ENCODE measurements at places on chromosomes 1 and 21. TPM values are rescaled to one million over a fixed set of nuclear protein-coding genes. Genes with fewer than 3 reads are reported as not detected.

Gene LCE3E
- not detected for total RNA-seq

Gene URB2
- 7.7 TPM for total RNA-seq

GRCh38 chr1:41718497-41718896, 200.2 kb downstream of the HIVEP3 start:
- DNase-seq, result no peak

DNA sequence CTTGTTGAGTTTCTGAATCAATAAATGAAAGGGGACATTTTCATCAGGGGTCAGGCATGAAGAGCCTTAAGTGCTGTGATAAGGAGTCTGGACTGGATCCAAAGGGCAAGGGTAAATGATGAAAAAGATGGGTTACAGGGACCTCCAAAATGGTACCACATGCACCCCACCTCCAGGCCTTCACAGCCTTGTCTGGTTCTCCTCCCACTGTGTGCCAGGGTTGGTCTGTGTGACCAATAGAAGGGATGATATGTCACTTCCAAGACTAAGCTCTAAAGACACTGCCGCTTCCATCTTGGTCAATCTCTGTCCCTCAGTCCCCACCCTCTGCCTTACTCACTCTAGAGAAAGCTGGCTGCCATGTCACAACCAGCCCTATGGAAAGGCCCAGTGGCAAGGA, 140.6 kb downstream of the ZNF281 start:
- DNase-seq, result no peak

DNA sequence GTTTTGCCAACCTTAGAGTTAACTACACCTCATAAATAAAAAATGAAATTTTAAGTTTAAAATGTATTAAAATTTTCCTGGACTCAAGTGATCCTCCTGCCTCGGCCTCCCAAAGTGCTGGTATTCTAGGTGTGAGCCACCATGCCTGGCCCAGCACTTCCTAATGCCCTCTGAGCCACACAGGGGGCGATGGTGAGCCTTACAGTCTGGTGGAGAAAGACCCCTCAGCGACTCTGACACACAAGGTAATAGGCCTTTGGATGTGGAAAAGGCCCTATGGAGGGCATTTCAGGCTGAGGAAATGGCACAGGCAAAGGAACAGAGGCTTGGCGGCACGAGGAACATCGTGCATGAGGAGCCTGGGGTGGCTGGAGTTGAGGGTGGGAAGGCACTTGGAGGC, 6.7 kb downstream of the CITED4 start:
- no peak for DNase-seq

Gene SLC37A1
- total RNA-seq, result 26.7 TPM

DNA sequence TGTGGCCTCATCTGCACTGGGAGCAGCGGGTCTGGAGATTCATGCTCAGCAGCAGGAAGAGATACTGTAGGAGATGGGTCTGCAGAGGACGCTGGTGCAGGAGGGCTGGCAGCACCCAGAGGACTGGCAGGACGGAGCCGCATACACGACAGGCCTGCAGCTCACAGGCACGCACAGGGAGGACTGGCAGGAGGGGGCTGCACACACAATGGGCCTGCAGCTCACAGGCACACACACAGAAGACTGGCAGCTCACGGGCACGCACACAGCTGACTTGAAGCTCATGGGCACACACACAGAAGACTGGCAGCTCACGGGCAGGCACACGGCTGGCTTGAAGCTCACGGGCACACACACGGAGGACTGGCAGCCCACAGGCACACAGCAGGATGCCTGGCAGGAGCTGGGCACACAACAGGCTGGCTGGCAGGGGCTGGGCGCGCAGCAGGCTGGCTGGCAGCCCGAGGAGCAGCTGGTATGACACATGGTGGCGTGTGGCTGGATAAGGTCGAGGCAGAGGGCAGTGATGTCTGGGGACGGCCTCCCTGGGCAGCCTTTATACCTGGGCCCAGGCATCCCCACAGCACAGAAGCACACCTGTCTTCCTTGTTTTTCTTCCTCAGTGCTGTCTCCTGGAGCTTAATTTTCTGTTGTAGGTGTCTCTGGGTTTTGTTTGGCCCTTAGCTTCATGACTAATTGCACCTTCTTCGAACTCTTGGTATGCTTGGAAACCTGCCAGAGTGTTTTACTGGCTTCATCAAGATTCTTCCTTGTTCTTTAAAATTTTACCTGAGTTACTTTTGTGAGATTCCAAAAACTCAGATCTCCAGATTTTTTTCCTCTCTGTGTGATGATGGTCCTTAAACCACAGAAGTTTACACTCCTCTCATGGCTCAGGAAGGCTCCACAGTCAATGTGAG, at the start of gene KRTAP12-2:
Gene KRTAP12-2, minus strand, starts transcription at position 527 of the 920 bp plus-strand sequence. Its CDS starts 41 bp downstream, at position 486.
- DNase-seq, result peak; percentile 38

DNA sequence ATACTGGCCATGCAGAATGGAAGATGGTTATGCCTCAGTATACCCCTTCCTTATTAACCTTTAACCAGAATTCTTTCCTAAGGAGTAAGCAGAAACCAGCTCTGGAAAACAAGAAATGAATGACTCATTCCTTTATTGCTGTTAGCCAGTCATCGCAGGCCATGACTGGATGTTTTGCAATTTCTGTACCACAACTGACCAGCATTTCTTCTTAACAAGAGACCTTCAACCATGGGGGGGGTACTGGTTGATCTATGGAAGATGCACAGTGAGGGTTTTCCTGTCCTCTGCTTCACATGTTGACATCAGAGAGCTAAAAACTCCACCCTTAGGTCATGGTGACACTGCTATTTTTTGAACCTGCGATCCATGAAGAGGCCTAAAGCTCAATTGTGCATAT, 28.0 kb upstream of the RNF2 start:
- DNase-seq, result peak; percentile 37

GRCh38 chr1:215797859-215798258, 230.8 kb downstream of the KCTD3 start:
- no peak for DNase-seq

Gene CYP4Z1
- not detected for total RNA-seq

DNA sequence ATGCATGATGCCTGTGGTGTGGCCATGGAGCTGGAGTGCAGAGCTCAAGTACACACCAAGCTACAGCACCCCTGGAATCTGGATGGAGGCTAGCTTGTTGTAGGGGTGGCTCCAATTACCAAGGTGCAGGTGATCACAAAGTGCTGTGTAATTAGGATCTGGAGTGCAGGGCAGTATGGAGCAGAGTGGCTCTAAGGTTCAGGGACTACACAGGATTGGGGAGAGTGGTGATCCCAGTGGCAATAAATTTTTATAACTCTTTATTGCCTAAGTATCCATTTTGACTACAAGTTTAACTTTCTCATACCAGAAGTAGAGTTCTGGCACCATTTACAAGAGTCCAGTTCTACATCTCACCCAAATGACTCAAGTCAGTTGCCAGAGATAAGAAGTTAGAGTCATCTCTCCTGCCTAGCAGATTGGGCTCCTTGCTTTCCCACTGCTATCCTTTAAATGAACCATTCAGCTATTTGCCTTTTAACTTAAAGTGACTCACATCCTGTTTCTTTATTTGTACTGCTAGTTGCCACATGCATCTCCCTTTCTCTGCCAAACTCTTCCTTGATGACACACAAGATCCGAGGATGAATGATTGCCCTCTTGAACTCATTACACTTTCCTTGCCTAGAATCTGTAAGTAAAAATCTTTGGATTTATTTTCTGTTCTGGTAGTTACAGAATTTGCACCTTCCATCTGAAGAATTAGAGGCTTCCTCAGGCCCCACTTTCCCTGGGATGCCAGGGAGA, 427.2 kb downstream of the KCNT2 start:
- DNase-seq, result peak; percentile 61

DNA sequence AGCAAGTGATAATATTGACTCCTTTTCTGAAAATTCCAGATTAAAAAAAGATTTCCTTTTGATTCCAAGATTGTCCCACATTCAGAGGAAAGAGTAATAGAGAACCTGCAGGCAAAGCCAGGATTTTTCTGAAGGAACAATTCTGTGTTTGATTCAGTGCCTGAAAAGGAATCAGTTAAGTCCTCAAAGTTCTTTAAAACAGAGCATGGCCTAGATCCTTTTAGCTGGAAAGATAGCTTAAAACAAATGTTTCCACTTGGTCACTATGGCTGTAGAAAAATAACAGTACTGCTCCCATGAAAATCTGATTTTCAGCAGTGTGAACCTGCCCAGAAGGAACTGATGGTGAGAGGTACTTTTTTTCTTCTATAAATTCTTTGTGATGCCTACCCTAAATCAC, 41.8 kb downstream of the HS2ST1 start:
- no peak for DNase-seq

DNA sequence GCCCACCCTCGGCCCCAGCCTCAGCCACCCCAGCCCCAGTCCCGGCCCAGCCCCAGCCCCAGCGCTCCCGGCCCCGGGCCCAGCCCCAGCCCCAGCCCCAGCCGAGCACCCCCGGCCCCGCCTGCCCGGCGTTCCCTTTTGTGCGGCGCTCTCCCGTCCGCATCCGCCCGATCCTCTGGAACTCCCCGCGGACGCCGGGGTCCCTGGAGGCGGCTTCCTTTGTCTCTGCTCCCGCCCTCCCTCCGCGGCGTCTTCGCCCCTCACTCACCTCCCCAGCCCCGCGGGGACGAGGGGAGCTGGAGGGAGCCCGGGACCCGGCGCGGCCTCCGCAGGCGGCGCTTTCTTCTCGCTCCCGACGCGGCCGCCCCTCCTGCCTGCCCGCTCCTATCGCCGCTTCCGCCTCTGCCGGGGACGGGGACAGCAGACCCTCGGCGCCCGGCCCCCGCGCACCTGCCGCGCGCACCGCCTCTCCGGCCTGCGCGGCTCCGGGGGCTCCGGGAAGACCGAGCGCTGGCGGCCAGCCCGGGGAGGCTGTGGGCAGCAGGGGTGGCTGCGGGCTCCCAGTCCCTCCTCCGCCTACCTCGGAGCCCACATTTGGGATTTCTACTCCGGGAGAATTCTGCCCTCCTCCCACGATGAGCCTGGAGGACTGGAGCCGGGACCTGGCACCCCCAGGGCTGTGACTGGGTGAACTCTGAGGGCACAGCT, 14.0 kb downstream of the AGRN start:
- no peak for DNase-seq

Gene CELA3A
- not detected for total RNA-seq

- DNase-seq, result no peak
Measured at GRCh38 chr1:187878883-187879282, 1050.1 kb downstream of the PLA2G4A start.

DNA sequence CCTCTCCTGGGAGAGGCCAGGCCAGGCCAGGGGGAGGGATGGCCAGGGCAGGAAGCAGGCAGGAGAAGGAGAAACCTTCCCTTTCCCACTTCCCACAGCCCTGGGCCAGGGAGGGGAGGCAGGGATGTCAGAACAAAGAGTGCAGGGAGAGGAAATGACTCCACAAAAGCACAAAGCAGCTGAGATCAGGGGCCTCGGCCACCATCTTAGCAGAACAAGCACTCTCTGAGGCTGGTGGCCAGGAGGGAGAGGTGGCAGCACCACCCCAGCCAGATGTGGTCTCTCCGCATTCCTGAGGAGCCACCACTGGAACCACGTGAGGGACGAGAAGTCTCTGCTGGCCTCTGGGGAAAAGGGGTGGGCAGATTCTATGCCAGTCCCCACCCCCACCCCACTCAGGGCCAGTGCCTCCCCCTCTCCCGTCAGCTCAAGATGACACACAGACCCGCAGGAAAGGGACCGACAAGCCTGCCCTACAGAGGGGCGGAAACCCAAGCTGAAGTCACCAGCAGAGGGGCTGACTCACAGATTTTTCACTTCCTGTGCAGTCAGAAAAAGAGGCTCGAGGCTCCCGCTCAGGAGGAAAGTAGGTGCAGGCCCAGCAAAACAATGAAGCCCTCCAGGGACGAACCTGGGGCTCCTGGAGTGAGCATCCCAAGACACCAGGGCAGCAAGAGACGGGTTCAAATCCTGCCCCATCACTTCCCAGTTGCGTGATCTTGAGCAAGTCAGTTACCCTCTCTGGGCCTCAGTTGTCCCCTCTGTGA, 24.1 kb upstream of the ALDH4A1 start:
- DNase-seq, result peak; percentile 84

DNA sequence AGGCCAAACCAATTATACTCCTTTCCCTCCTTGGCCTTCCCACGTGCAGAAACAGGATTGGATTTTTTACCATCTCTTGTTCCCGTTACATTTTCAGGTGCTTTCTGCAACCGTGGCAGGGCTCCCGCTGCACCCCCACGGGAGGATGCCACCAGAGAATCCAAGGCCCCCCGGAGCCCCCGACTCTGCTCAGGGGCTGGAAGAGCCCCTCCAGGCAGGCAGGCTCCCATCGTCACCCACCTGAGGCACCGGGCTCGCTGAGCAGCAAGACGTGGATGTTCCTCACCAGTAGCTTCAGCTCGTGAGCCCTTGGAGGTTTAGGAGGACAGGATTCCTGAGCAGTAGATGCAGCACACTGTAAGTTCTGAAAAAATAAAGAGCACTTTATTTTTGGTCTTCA, 35.2 kb upstream of the PRDM15 start:
- DNase-seq, result no peak

DNA sequence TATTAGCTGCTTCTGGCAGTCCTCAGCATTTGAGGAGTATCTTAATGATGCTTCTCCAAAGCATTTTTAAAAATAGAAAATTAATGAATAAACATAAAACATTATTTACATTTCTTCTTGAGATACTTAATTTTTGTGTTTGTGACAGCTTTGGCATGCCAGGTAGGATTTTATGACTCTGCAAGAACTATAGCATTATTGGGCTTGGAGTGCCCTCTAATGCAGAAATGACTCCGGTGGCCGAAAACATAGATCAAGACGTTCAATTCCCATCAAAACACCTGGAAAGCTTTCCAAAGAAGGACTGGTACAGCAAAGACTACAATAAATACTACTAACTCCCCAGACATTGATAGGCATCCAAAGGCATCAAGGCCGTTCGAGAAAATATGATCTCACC, 366.4 kb upstream of the CXADR start:
- no peak for DNase-seq

GRCh38 chr21:37341254-37341960, 25.2 kb upstream of the DYRK1A start:
- no peak for DNase-seq

DNA sequence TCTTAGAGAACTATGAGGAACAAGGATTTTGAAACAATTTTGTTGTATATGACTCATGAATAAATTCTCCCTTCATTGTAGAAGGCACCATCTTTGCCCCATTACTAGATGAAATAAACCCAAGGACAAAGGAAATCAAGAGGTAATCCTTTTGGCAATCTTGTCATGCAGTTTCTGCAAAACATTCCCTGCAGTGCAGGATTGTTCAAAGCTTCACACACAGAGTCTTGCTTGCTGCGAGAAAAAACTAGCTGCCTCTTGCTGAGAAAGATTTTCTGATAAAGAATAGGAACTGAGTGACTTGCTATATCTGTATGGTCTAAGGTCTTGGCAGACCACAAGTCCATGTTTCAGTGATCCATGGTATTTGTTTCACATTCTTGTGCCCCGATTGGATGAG, 657.4 kb upstream of the ADGRL4 start:
- DNase-seq, result no peak

Gene PI4KB
- 44.3 TPM for total RNA-seq

Gene AK5
- 1.2 TPM for total RNA-seq
